ENCODE measurements at places on chromosomes 5 and 9.
A peak's percentile ranks its signal among the peaks of the same experiment; 100 is the strongest.

GRCh38 chr5:150410524-150411244 lies 2.0 kb downstream of the CD74 start:
- no peak for DNase-seq

DNA sequence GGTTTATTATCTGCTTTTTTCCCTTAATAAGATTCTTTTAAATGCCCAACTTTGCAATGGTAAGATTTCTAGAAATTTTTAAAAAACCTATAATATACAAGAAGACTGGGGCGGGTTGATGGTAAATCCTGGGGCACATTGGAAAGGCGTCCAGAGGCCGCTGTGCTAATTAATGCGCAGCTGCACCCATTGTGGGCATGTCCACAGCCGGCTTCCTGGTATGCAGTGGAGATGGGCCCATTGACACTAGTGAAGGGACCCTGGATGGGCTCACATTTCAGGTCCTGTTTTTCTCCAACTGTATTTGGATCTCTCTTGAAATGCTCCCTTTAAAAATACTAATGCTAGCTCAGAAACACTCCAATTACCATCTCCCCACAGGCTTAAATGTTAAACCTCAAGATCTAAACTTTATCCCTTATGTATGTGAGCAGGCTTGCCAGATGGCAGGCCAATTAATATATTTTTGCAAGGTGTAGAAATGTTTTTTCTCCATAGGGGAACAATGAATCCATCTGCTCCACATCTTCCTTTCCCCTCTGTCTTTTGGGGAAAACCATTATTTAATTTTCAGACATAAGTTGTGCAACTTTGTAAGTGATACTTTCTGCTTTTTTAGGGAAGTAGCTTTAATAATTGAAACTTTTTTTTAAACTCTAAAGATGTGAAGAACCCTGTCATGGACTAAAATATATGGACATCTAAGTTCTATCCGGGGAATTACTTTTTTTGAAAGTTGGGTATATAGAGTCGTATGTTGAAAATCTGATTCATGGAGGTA lies 177.3 kb downstream of the CD180 start:
- no peak for DNase-seq

DNA sequence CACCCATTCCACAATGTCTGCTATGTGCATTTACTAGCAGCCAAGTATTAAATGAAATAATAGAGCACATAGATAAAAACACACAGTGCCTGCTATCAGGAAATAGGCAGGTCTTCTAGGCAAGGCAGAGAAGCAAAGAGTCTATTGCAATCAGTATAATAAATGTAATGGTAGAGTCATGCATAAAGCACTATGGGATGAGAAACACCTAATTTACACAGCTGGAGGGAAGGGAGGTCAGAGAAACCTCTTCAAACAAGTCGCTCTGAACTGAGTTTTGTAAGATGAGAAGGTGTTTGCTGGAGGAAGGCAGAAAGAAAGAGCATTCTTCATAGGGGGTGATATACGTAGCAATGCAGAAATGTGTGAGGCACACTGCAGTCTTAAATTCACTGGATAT lies 341.0 kb upstream of the DMAC1 start:
- DNase-seq = no peak

GRCh38 chr9:36063804-36064447 lies 27.2 kb downstream of the RECK start:
- DNase-seq = no peak

DNA sequence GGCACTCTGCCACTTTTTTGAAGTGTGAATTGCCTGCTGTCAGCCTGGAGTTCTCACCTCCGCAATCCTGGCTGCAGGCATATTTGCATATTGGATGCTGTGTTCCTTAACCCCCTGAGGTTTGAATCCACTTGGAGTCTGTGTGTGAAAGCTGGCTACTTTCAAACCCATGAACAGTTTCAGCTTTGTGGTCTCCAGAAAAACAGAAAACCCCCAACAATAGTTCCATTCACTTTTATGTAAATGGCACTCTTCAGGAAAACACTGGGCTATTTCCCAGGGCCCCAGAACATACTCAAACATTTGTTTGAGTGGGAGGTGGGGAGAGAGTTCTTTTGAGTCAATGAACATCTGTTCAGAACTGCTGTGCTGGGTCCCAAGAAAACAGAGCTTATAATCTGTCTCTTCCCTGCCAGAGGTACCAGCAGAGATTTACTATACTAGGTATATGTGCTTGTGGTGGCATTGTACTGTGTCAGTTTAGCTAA lies 5.0 kb downstream of the NUDT2 start:
- no peak for DNase-seq

- DNase-seq = no peak
These were observed 19.7 kb downstream of the PTTG1 start for GRCh38 chr5:160441311-160441781.

- peak; percentile 9 for DNase-seq
These were observed 47.6 kb downstream of the ACO1 start for GRCh38 chr9:32431940-32432555.

DNA sequence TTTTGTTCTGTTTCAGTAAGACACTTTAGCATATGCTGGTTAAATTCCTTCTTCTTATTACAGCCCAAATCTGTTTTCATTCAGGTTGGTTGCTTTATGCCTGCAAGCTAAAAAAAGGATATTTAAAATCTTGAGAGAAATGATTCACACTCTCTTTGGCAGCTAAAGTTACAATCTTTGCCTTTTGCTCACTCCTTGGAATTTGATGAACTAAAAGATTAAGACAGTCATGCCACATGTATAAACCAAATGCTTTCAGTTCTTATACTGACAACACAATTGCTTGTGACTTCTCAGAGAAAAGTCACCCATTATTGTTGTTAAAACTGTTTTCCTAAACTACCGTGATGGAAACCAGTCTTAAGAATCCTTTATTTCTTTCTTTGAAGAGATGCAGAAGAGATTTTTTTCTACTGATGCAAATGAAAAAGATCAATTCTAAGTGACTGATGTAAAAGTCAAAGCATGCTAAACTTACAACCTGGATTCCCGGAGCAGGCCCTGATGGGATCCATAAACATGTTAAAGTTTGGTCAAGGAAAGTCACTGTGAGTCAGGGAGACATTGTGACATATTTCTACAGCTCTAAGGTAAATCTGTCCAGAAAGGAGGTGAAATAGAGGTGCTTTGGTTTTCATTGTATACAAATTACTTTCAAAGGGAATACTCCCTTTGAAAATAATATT lies 144.2 kb upstream of the CDH10 start:
- DNase-seq = no peak

GRCh38 chr5:87729781-87730180 lies 317.1 kb upstream of the CCNH start:
- no peak for DNase-seq

GRCh38 chr5:73066466-73066865 lies 53.9 kb upstream of the TMEM171 start:
- no peak for DNase-seq

GRCh38 chr5:76114179-76114851 lies 31.1 kb downstream of the SV2C start:
- DNase-seq = no peak

- DNase-seq = no peak
These were observed 156.8 kb downstream of the GAPVD1 start for GRCh38 chr9:125418404-125418803.

DNA sequence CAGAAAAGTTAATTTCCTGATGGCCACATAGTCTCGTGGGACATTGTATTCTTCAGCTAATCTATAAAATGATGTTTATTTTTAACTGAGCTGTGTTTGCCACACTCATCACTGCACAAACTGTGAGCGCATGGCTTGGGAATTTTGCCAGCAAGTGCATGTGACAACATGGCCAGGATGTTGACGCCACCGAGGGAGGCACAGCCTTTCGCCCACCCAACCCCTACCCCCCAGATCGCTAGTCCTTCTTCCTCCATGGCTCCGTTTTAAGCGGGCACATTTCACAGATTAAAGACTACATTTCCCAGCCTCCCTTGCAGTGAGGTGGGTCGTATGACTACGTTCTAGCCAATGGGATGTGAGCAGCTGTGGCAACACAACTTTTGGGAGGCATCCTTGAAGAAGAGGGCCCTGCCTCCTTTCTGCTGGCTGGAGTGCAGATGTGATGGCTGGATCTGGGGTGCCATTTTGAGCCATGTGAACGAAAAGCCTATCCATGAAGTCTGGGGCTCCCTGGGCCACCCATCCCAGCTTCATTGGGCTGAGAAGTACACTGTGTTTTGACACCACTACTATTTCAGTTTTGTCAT lies 7.9 kb downstream of the NRARP start:
- no peak for DNase-seq

- no peak for DNase-seq
These were observed 92.2 kb upstream of the SMIM23 start for GRCh38 chr5:171693412-171693811.

DNA sequence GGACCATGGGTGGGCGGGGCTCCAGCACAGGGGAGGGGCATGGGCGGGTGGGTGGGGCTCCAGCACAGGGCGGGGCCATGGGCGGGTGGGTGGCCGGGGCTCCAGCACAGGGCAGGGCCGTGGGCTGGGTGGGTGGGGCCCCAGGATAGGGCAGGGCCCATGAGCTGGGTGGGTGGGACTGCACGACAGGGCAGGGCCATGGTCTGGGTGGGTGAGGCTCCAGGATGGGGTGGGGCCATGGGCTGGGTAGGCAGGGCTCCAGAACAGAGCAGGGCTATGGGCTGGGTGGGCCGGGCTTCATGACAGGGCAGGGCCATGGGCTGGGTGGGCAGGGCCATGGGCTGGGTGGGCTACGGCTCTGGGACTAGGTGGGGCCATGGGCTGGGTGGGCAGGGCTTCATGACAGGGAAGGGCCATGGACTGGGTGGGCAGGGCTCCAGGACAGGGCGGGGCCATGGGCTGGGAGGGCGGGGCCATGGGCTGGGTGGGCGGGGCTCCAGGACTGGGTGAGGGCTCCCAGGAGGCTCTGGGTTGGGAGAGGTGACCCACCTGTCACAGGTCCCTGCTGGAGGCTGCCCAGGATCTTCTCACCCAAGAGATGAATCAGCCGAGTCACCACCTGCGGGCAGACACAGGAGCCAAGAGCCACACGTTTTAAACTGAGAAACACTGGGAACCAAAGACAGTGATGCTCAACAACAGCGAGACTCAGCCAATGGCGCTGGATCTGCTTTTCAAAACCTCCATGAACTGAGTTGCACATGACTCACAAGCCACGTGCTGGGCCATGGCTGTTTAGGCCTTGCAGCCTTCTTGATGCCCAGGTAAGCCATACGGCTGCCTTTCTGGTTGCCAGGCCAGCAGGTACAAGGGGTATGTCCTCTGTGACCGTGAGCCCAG lies 33.6 kb upstream of the NSMF start:
- no peak for DNase-seq
